ENCODE measurements at places on chromosomes 11 and 22.

DNA sequence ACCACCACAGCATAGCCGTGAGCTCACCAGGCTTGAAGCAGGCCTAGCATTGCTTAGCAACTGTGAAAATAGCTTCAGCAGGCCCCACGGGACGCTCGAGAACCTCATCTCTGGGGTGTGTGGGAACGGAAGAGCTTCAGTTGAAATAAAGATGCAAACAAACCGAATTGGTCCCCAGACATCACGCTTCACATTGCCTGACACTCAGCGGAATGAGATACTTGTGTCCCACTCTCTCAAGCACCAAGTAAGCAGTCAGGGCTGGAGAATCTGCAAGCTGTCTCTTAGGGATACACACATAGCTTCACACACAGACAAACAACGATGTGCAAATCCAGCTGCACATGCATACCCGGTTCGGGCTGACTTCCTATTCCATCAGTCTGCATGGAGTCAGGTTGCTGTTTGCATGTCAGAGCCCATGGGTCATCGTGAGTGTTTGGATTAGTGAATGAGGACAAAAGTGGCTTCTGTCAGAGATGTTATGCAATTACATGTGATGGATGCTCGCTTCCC is 205.7 kb downstream of the SNX19 start:
- no peak for DNase-seq

DNA sequence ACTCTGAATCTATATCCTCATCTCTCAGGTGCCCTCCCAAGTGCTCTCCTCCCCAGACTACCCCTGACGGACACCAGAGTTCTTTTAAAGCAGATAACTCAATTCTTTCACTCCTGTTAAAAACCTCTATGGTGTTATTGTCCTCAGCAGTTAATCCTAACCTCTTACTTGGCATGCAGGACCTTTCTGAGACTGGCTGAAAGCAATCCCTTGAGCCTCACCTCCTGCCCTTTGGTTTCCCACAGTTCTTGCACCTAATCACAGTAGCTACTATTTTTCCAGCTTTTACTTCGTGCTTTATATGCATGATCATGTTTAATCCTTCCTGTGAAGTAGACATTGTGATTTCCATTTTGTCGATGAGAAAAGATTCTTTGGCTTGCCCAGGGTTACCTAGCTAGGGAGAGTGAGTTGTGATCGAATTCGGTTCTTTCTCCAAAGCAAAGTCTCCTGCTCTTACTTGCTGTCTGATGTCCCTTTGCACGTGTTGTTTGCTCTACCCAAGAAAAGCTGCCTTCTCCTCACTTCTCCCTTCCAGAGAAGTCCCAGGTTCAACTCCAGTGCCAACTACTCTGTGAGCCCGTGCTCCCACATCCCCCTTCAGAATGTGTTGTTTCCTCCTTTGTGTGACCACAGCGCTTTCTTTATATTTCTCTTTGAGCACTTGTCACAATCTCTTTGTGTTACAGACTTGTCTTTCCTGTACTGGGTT is 2.1 kb downstream of the UBE2L3 start:
- DNase-seq: no peak

DNA sequence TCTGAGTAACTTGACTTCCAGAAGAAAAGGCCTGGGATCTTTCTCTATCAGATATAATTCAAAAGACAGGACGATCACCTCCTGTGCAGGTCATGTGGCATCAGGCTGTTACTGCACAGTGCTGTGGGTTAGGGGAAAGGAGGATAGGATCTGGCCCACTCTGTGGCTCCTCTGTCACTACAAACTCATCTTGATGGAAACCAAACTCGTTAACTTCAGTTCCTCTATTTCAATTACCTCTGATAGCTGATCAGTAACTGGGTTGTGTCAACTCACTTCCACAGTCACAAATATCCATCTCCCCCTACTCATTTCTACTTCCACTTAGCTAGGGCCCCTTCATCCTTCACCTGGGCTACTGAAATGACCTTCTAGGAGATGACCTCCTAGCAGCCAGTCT is 95.2 kb downstream of the RCN1 start:
- DNase-seq: no peak

GRCh38 chr22:50486561-50487289 is at the start of gene MIOX:
MIOX (plus strand) TSS chr22:50486859; CDS start chr22:50486898, 39 bp downstream.
- no peak for DNase-seq

DNA sequence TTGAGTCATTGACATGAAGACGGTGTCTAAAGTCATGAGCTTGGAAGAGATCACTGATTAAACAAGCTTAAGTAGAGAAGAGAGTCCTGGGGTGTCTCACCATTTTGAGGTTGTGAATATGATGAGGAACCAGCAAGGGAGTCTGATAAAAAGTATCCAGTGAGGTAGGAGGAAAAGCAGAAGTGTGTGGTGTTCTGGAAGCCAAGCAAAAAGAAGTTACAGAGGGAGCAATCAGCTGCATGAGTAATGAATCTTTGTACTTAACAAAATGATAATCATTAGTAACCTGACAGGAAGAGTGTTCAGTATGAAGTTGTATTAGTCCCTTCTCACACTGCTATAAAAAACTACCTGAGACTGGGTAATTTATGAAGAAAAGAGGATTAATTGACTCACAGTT is 131.3 kb downstream of the C11orf87 start:
- no peak for DNase-seq

DNA sequence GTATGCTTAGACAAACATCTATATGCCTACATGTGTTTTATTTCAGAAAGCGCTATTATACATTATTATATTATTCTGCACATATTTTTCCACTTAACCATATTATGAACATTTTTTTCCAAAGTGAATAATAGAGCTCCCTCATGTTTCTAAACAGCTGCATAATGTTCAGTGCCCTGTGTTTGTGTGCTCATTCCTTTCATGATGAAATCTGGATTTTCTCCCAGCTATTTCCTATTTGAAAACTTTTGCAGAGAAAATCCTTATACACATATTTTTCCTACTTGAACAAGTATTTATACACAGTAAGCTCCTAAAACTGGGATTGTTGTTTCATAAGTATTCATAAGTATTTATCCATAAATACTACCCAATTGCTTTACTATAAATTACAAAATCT is 18.1 kb upstream of the RFPL2 start:
- no peak for DNase-seq

- DNase-seq: no peak
These were observed 60.9 kb downstream of the SYN3 start for GRCh38 chr22:32997295-32997694.

DNA sequence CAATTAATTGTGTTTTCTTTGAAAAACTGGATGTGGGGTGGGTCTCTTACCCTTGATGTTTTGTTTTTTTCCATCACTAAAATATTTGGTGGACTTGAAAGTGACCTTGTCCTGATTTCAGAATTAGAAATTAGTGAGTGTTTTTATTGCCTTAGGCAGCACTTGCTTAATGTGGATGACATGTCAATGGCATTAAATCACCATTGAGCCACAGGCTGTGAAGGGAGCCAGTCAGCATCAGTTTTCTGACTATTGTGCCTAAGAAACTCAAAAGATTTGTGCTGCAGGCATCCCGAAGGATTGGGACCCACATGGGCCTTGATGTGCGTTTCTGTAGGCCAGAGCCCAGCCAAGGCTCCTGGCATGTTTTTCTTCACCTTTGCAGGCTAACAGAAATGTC is 53.8 kb downstream of the SWAP70 start:
- no peak for DNase-seq

DNA sequence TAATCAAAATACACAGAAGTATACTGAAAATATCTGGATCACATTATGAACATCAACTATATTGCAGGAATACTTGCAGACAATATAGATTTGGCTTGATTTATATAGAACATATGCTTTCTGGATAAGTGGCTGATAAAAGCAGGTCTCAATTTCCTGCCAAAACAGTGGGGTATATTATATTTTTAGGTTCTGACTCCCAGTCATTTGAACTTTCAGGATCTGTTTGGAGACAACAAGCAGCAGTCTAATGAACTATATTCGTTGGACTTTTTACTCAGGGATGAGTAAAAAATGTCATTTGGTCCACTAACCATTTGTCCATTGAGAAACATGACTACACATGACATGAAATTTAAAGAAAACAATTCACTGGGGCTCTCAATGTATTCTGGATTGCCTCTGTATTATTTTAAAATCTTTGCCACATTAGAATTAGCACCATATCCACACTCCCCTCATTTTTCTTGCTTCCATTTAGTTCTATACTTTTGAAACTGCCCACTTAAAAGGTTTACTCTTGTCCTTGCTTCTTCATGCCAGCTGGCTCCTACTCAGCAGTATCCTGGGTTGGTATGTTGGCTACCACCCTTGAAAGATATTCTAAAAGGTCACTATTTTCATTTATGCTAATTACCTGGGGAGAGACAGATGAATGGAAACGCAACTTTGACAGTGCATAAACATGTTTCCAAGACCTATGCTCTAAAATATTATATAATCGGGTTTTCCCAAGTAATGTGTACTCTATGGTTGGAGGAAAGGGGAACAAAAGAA is 153.0 kb downstream of the APOL5 start:
- DNase-seq: no peak

Measured in stimulated activated CD4-positive, alpha-beta T cell treated with anti-CD3 and anti-CD28 coated beads, TNF-alpha, amount 100 ng/mL, for 48 hours (primary cell).